Lower lobe of right lung (tissue), 2 donors: ENCODE measurements at places on chromosomes 4 and X. TPM values are rescaled to one million over a fixed set of nuclear protein-coding genes. Genes with fewer than 3 reads are reported as not detected.
A peak's percentile ranks its signal among the peaks of the same experiment; 100 is the strongest.

- no peak for DNase-seq
- no peaks in the 10 kb centered on the region for H3K27me3 ChIP-seq
- no peaks in the 10 kb centered on the region for H3K4me1 ChIP-seq
Measured at GRCh38 chrX:55118574-55118973, 29.8 kb downstream of the PAGE2 start.

DNA sequence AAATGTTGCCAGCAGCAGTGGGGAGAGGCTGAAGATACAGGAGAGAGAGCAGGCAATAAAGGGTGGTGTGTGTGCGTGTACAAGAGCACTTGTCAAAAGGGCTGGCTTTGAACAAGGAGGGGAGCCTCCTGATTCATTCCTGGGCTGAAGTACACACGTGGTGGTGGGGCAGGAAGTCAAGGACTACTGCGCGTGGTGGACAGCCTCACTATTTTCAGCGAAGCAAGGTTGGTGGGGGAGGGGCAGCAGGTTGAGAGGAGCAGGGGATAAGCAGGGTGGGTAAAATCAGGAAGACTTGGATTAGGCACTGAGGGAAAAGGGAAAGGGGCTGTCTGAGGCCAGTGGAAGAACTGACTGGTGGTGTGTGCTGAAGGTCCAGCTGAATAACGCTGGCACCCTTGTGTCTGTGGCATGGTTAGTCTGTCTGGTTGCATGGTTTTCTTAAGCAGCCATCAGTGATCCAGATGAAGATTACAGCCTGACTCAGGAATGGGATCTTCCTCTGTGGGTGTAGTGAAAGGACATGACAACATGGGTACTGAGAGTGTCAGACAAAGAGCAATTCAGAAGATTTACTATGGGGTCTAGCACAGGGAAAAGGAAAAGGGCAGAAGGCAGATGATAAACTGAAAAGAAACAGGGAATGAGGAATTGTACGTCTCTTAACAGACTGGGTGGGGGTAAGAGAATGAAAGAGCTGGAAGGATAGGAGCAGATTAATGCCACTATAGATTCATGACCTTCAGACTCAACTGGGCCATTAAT is 149.8 kb downstream of the CHM start:
- no peak overlapping the region for H3K4me3 ChIP-seq
- H3K27ac ChIP-seq: no peak overlapping the region
- no peaks in the 10 kb centered on the region for H3K4me1 ChIP-seq
- no peaks in the 10 kb centered on the region for H3K27me3 ChIP-seq

The LNX1 gene
- 5.4 TPM for total RNA-seq

- H3K36me3 ChIP-seq: no peaks in the 10 kb centered on the region
- DNase-seq: no peak
- no peak overlapping the region for H3K4me3 ChIP-seq
- H3K27ac ChIP-seq: no peak overlapping the region
- no peaks in the 10 kb centered on the region for H3K27me3 ChIP-seq
Measured at GRCh38 chr4:153643406-153644383, 40.4 kb upstream of the TLR2 start.

The SLC25A43 gene
- 14.9 TPM for total RNA-seq

- peaks cover 10% of the 10 kb centered on the region for H3K27me3 ChIP-seq
- H3K4me3 ChIP-seq: peak overlapping the region; percentile 46
- no peak for DNase-seq
- no peaks in the 10 kb centered on the region for H3K36me3 ChIP-seq
- H3K27ac ChIP-seq: no peak overlapping the region
- H3K4me1 ChIP-seq: no peaks in the 10 kb centered on the region
Measured at GRCh38 chrX:71912156-71912555, 1.5 kb downstream of the NHSL2 start.

GRCh38 chr4:115119804-115120352 is 6.5 kb upstream of the NDST4 start:
- no peak for DNase-seq
- H3K27ac ChIP-seq: no peak overlapping the region
- no peaks in the 10 kb centered on the region for H3K36me3 ChIP-seq
- no peak overlapping the region for H3K4me3 ChIP-seq
- H3K4me1 ChIP-seq: no peaks in the 10 kb centered on the region

DNA sequence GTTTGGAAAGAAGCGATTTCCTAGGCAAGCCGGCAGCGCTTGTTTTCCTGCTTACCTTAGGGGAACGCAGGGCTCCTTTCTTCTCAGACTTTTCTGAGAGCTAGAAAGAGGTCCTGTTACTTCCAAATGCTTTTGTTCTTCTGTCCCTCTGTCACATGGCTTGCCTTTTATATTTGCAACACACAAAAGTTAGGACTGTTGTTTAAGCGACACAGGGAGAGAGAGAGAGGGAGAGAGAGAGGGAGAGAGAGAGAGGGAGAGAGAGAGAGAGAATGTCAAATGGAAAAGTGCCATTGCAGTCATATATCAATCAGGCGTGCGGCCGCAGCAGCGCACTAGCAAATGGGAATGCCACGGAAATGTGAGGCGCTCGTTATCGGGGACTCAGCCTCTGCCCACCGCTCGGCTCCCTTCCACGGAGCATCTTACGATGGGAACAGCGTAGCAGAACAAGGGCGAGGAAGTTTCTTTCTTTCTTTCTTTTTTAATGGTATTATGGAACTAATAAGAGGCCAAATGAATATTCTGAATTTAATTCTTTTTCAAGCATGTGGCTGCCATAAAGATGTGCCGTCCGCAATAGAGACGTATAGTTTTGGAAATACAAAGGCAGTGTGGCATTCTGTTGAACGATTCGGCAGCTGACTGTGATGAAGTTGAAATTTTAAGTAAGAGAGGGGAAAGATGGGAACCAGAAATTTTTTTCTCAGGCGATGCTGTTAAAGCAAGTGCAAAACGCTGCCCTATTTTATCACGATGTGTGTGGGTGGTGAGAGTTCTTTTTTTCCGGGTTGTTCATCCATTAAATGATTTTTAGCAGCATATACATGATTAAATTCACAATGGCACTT is at the start of gene NDP:
Gene NDP (minus strand): TSS at position 142 of the 851 bp plus-strand sequence. CDS start 14,745 bp downstream, outside the sequence.
- DNase-seq: no peak
- no peaks in the 10 kb centered on the region for H3K27me3 ChIP-seq
- H3K4me3 ChIP-seq: peak within 1 kb of the TSS; percentile 35
- no peaks in the 10 kb centered on the region for H3K36me3 ChIP-seq
- H3K4me1 ChIP-seq: no peaks in the 10 kb centered on the region

The TCEAL8 gene
- 41.5 TPM for total RNA-seq

DNA sequence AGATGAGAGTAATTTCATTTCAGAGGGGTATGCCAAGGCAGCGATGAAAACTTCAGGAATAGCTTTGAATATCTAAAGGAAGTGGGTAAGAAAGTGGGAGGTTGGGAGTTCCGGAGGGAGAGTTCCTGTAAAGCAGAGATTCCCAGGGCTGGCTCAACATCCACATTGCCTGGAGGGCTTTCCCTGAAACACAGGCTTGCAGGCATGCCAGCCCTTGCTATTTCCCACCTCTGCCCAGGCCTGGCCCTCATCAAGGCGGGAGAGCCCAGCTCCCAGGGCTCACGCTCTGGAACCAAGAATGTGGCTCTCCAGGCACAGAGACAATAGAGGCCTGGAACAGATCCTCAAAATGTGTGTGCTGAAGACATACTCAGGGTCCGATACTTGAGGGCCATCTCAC is 43.8 kb upstream of the CLDN34 start:
- no peak for DNase-seq
- no peak overlapping the region for H3K27ac ChIP-seq
- no peaks in the 10 kb centered on the region for H3K36me3 ChIP-seq
- no peaks in the 10 kb centered on the region for H3K4me1 ChIP-seq

The USP17L11 gene
- total RNA-seq: not detected

DNA sequence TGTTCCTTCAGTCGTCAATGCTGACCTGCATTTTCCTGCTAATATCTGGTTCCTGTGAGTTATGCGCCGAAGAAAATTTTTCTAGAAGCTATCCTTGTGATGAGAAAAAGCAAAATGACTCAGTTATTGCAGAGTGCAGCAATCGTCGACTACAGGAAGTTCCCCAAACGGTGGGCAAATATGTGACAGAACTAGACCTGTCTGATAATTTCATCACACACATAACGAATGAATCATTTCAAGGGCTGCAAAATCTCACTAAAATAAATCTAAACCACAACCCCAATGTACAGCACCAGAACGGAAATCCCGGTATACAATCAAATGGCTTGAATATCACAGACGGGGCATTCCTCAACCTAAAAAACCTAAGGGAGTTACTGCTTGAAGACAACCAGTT is 12.6 kb downstream of the TLR8 start:
- no peaks in the 10 kb centered on the region for H3K4me1 ChIP-seq
- H3K4me3 ChIP-seq: no peak overlapping the region
- no peaks in the 10 kb centered on the region for H3K27me3 ChIP-seq
- DNase-seq: no peak

- H3K4me3 ChIP-seq: no peak overlapping the region
- H3K36me3 ChIP-seq: peaks cover 11% of the 10 kb centered on the region
- no peak for DNase-seq
Measured at GRCh38 chr4:185244763-185245162, 35.4 kb downstream of the SNX25 start.

The ASMT gene
- total RNA-seq: not detected
